ENCODE measurements at places on chromosomes 2 and 18. TPM values are rescaled to one million over a fixed set of nuclear protein-coding genes. Genes with fewer than 3 reads are reported as not detected.

IL1RN gene
- total RNA-seq = 20.5 TPM

GREB1 gene
- total RNA-seq = 7.5 TPM

RAPGEF4 gene
- total RNA-seq = 4.4 TPM

ALLC gene
- total RNA-seq = not detected

HNRNPA3 gene
- 304 TPM for total RNA-seq

HES6 gene
- 24.4 TPM for total RNA-seq

PTRHD1 gene
- 23.1 TPM for total RNA-seq

CDH2 gene
- total RNA-seq = 38.2 TPM

ZSWIM2 gene
- total RNA-seq = not detected

GAD1 gene
- 1.7 TPM for total RNA-seq

HOXD8 gene
- total RNA-seq = 2.8 TPM

MYO1B gene
- total RNA-seq = 67.7 TPM

PHLPP1 gene
- total RNA-seq = 28.5 TPM

CYTIP gene
- total RNA-seq = 0.51 TPM

All from type B pancreatic cell (in vitro differentiated cells).